ENCODE measurements at places on chromosomes 11 and 22.

GRCh38 chr11:73216465-73216864, 1.6 kb upstream of the P2RY2 start:
- DNase-seq, result no peak

DNA sequence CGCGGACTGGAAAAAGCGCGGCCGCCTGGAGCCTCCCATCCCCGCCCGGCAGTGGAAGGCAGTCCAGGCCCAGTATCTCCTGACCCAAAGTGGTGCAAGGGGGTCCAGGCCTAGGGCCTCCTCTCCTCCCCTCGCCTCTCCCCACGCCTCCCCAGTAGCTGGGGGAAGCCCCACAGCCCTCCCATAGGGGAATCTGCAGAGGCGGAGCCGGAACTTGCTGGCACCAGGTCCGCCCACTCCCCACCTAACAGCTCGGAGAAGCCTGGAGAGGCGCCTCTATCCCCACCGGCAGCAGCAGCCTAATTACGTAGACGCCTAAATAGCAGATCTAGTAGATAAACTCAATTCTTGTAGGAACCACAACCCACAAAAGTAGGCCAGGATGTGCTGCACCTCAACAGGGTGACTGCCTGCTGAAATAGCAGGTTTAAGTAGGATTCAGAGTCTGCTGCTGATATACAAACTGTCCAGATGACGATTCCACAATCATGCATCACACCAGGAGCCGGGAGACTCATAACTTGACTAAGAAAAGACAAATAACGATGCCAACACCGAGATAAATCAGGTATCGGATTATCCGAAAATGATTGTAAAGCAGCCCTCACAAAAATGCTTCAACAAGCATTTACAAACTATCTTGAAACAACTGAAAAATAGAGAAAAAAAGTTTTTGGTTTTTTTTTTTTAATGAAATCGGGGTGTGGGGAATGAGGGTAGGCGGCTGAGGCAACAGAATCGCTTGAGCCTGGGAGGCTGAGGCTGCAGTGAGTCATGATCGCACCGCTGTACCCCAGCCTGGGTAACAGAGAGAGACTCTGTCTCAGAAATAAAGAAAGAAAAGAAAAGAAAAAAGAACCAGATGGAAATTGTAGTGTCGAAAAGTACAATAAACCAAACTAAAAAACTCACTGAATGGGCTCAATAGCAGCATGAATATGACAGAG, 11.4 kb upstream of the BRD1 start:
- no peak for DNase-seq

DNA sequence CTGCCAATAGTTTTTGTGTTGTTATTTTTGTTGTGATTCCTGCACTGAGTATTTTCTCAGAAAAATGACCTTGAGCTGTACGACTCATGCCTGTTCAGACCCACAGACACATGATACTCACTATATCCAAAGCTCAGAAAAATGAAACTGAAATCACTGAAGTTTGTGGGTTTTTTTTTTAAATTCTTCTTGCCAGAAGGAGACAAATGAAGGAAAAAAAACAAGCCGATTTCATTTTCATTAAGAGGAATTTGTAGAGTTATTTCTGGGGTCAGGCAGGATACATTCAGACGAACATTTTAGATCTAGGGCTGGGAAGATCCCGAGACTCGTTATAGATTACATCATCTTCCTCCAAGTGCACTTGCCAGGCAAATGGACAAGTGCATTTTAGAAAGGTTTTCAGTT, 60.4 kb downstream of the BMAL1 start:
- DNase-seq, result no peak

- no peak for DNase-seq
Measured at GRCh38 chr11:12453243-12453642, 75.9 kb downstream of the PARVA start.

DNA sequence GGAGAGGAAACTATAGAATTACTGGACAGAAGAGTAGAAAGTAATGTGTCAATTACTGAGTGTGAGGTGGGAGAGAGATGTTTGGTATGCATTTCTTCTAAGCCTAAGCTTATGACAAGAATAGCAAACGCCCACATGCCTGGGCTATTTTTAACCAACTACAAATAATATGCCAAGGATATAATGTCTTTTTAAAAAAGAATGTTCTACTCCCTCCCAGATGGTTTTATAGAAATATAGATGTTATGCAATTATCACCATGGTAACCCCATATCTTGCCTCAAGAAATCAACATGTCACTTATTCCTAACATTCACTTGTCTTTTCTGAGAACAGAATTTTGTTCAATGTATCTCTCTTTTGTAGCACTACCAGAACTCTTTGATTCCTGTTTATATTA, 996.7 kb upstream of the CHORDC1 start:
- peak; percentile 41 for DNase-seq

GRCh38 chr22:23130697-23131096, 11.1 kb downstream of the RSPH14 start:
- no peak for DNase-seq

DNA sequence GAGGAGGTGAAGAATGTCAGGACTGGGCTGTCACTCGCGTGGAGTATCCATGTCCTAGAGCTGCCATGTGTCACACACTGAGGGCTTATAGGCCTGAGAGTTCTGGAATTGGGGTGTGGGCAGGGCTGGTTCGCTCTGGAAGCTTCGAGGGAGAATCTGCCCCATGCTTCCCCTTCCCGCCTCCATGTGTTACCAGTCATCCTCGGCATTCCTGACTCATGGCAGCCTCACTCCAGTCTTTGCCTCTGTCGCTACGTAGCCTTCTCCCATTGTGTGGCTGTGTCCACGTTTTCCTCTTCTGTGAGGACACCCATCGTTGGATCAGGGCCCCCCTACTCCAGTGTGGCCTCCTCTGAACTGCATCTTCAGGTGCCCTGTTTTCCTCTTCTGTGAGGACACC, 301.2 kb downstream of the TBC1D22A start:
- no peak for DNase-seq
